ENCODE measurements at places on chromosomes 2 and 18. TPM values are rescaled to one million over a fixed set of nuclear protein-coding genes. Genes with fewer than 3 reads are reported as not detected.

CBLN2 gene
- 43.8 TPM for total RNA-seq

PRKAG3 gene
- total RNA-seq, result not detected

ATP6V1B1 gene
- total RNA-seq, result not detected

PROKR1 gene
- total RNA-seq, result 2.8 TPM

DLX1 gene
- total RNA-seq, result 31.6 TPM

THSD7B gene
- total RNA-seq, result 31.3 TPM

CRYGD gene
- not detected for total RNA-seq

PLGLB2 gene
- total RNA-seq, result 5.9 TPM

TM4SF20 gene
- total RNA-seq, result not detected

TRIM43 gene
- not detected for total RNA-seq

CDK15 gene
- not detected for total RNA-seq

FBXO15 gene
- 5.9 TPM for total RNA-seq

PRKD3 gene
- total RNA-seq, result 43.2 TPM

CPLX4 gene
- total RNA-seq, result not detected

KCNF1 gene
- 21.6 TPM for total RNA-seq

ATAD2B gene
- total RNA-seq, result 98.3 TPM

AQP12B gene
- total RNA-seq, result not detected

KATNAL2 gene
- 3.1 TPM for total RNA-seq
